ENCODE measurements at places on chromosomes 4 and X.

DNA sequence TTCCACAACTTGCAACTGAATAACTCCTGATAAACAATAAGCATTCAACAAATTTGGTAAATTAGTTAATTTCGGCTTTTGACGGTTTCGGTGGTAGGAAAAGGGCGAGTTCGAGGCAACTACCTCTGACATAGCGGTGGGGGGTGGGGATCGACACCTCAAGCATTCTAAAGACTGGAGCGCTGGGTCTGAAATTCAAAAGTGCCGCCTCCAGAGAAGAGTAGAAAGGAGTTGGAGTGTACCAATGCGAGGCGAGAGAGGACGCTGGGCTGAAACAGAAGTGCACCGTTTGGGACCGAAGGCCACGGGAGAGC, 725 bp downstream of the SMC1A start:
- peaks cover 17% of the 10 kb centered on the region for H3K4me1 ChIP-seq
- peak overlapping the region; percentile 77 for H3K4me3 ChIP-seq
- peak overlapping the region; percentile 94 for H3K27ac ChIP-seq
- DNase-seq, result no peak
- no peaks in the 10 kb centered on the region for H3K36me3 ChIP-seq
- no peaks in the 10 kb centered on the region for H3K27me3 ChIP-seq

DNA sequence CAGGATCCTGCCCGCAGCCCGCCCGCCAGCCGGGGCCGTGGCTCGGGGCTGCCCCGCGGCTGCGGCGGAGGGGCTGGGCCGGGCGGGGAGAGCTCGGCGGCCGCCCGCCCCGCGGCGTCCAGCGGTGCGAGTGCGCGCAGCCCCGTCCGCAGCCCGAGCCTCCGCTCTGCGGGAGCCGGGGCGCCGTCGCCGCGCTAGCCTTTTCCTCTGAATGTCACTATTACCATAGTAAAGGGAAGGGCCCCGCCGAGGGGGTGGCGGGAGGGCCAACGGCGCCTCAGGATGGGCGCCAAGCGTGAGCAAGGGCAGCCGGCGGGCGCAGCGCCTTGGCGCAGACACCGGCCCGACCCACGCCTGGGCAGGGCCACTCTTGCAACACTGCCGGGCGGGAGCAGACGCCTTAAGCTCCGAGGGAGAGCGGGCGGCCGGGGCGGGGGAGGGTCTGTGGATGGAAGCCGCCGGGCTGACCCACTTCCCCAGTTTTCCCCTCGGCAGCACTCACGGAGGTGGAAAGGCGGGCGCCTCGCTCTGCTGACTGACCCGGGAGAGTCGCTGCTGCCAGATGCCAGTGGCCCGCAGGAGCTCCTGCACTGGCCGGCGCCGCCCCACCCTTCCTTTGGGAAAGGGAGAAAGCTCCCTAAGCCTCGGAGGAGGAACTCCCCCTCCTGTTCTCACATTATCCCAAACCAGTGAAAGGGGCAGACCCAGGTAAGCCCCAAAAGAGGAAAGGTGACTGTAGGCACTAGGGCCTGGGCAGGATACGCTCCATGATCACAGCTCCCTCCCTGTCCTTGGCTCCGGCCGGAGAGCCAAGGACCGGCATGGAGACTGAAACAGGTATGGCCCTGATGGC, 329.4 kb downstream of the HNRNPD start:
- H3K4me3 ChIP-seq, result no peak overlapping the region
- H3K27ac ChIP-seq, result no peak overlapping the region
- H3K4me1 ChIP-seq, result peaks cover 9% of the 10 kb centered on the region
- no peak for DNase-seq

- no peaks in the 10 kb centered on the region for H3K4me1 ChIP-seq
- no peak overlapping the region for H3K4me3 ChIP-seq
- H3K36me3 ChIP-seq, result peaks cover 4% of the 10 kb centered on the region
- DNase-seq, result no peak
These were observed 94.7 kb upstream of the NAP1L5 start for GRCh38 chr4:88792268-88792781.

DNA sequence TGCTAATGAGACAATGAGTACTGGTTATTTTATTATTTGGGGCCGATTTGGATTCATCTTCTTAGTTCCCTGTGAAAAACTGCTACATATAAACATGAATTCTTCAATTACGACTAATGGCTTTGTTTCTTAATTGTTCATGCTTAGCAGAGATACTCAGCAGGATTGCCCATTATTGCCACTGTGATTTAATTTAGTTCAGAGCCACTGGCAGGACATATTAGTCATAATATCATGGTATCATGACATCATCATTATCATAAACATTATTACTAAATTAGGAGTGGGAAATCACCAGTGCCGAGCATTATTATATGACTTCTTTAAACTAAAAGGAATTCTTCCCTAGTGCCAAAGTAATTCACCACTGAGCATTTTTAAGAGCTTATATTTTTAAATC, 201.4 kb downstream of the SPOCK3 start:
- H3K4me3 ChIP-seq, result no peak overlapping the region
- H3K27me3 ChIP-seq, result no peaks in the 10 kb centered on the region
- no peaks in the 10 kb centered on the region for H3K36me3 ChIP-seq
- H3K27ac ChIP-seq, result no peak overlapping the region
- DNase-seq, result no peak

DNA sequence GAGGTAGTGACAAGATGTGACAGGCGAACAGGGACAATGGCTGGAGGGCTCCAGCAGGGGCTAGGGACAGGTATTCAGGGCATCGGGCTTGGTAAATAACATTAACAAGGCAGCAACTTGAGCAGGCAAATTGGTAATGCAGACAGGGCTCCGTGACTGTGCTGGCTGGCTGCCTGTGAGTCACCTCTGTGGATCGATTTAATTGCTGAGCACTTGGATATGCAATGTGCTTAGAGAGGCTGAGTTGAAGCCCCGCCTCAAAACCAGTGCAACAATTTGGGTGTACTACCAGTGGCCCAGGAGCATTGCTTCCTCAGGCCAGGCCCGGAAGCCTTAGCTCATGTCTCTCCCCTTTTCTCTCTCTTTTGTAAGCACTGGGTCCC, 19.5 kb downstream of the CNGA2 start:
- H3K4me3 ChIP-seq, result no peak overlapping the region
- H3K27me3 ChIP-seq, result no peaks in the 10 kb centered on the region
- no peaks in the 10 kb centered on the region for H3K36me3 ChIP-seq
- H3K4me1 ChIP-seq, result no peaks in the 10 kb centered on the region

DNA sequence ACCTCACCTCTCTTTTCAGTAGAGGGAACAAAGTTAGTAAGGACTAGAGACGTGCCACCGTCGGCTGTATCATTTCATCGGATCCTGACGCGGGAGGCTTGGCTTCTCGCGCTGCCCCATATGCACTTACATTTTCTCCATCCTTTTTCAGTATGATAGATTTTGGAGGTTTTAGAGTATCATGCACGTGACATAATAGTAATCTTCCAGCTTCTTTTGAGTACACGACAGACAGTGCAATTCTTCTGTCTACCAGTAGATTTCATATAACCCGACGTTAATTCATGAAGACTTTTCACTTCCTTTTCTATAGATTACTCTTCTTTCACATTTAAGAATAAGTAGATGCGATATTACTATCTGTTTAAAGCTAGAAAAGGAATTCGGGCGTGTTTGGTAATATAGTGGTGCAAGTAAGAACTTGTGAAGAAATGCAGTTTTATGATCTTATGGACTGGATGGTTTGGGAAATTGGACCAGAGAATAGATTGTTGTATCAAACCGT, 1.0 kb downstream of the CDS1 start:
- peaks cover 5% of the 10 kb centered on the region for H3K4me1 ChIP-seq
- no peaks in the 10 kb centered on the region for H3K36me3 ChIP-seq
- H3K27me3 ChIP-seq, result peaks cover 12% of the 10 kb centered on the region
- peak; percentile 28 for DNase-seq

DNA sequence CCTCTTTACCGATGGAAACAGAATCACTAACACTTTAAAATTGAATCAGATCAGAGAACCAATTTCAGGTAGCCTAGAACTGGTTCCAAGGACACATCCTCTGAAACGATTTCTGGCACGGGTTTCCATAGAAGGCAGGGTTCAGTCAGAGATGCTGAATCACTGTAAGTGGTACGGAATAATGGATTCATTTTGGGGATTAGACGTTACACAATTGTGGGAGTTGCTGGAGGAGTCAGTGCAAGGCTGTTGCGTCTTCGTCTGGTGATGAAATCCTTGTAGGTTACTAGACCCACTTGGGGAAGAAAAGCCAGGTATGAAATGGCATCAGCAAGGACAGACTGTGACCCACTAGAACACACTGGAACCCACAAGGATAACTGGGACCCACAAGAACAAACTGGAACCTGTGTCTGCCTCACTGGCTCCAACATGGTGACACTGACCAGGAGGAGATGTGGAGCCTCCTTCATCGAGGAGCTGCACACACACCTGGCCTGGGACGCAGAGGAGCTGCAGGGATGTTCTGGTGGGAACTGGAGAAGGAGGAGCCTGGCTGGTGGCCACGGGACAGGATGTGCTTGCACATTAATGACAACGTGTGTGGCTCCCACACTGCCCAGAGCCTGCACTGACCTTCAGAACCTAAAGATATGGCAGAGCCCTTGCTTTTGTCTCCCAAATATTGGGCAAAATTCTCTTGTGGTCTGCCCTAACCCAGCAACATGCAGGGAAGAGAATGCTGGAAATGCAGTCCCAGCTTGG, 105.1 kb downstream of the TRAPPC11 start:
- no peak overlapping the region for H3K4me3 ChIP-seq
- peaks cover 14% of the 10 kb centered on the region for H3K27me3 ChIP-seq
- H3K36me3 ChIP-seq, result no peaks in the 10 kb centered on the region
- no peak overlapping the region for H3K27ac ChIP-seq

- no peaks in the 10 kb centered on the region for H3K27me3 ChIP-seq
- no peak overlapping the region for H3K4me3 ChIP-seq
- no peak for DNase-seq
- H3K4me1 ChIP-seq, result no peaks in the 10 kb centered on the region
- H3K27ac ChIP-seq, result no peak overlapping the region
These were observed 2120.5 kb downstream of the PCDH7 start for GRCh38 chr4:32840461-32841189.

- peaks cover 49% of the 10 kb centered on the region for H3K27me3 ChIP-seq
- DNase-seq, result no peak
- H3K36me3 ChIP-seq, result no peaks in the 10 kb centered on the region
These were observed 24.1 kb downstream of the FGFRL1 start for GRCh38 chr4:1035510-1035909.

DNA sequence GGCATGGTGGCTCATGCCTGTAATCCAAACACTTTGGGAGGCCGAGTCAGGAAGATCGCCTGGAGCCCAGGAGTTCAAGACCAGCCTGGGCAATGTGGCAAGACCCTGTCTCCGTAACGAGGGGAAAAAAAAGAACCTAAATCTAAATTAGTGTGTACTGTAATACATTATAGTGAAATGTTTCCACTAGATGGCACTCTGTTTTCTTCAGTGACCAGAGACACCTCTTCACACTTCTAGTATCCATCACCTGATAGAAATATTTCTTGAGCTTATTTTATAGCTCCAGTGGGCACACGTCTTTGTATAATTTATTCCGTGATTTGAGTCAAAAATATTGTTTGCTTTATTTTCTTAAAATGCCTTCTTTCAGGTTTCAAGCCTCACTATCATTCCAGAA, 600.9 kb upstream of the DIPK2B start:
- H3K4me3 ChIP-seq, result no peak overlapping the region
- H3K36me3 ChIP-seq, result no peaks in the 10 kb centered on the region
- peak overlapping the region; percentile 62 for H3K27ac ChIP-seq
- DNase-seq, result no peak

DNA sequence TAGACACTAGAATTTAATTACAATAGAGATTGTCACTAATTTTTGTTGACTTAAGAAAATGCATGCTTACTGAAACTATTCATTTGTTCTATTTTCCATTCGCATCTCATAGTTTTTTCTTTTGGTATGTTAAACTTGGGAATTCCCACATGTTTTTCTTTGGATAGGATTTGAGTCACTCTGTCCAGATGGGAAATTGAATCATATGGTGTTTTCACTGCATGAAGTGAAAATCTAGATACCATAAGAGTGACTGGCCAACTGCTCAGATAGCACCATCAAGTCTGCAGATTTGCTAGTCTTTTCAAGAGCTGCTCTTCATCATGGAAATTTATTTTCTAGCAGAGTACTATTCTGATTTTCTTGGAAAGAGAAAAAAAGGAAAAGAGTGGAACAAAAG, 172.6 kb downstream of the FAM47B start:
- H3K27ac ChIP-seq, result no peak overlapping the region
- no peaks in the 10 kb centered on the region for H3K27me3 ChIP-seq
- H3K4me3 ChIP-seq, result no peak overlapping the region
- DNase-seq, result no peak
- H3K4me1 ChIP-seq, result no peaks in the 10 kb centered on the region

GRCh38 chrX:149371986-149372385, 133.1 kb downstream of the IDS start:
- H3K4me1 ChIP-seq, result no peaks in the 10 kb centered on the region
- H3K27ac ChIP-seq, result no peak overlapping the region
- H3K36me3 ChIP-seq, result no peaks in the 10 kb centered on the region
- no peaks in the 10 kb centered on the region for H3K27me3 ChIP-seq

DNA sequence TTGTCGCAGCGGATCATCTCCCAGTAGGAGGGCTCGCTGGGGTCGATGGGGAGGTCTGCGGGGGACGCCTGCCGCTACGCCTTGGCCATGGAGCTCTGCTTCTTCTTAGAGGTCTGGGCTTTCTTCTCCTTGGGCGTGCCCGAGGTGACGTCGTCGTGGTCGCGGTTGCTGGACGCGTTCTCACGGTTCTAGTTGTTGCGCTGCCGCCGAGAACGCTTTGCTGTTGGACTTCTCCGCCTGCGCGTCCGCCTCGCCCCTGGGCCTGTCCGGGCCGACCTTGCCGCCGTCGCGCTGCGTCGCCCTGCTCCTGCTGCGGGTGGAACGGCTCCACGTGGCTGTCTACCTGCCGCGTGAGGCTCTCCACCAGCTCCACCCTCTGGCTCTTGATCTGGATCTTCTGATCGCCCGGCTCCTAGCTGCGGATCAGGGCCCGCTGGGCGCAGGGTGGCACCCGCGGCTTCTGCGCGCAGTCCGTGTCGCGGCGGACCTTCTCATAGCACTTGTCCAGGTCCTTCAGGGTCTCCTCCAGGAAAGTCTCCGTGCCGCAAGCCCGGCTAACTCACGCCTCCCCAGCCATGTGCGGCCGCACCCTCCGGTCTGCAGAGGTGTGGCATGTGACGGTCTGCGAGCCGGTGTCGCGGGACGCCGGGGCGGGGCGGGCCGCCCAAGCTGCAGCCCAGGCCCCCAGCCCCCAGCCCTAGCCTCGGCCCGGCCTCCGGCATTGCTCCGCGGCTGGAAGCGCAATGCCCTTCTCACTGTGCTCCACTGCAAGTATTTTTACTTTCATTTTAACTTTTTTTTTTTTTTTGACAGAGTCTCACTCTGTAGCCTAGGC, 40.5 kb upstream of the OGT start:
- H3K36me3 ChIP-seq, result no peaks in the 10 kb centered on the region
- peak; percentile 37 for DNase-seq
- H3K4me1 ChIP-seq, result peaks cover 9% of the 10 kb centered on the region
- peak overlapping the region; percentile 70 for H3K4me3 ChIP-seq
- H3K27me3 ChIP-seq, result no peaks in the 10 kb centered on the region

- H3K27me3 ChIP-seq, result no peaks in the 10 kb centered on the region
- H3K27ac ChIP-seq, result no peak overlapping the region
- no peaks in the 10 kb centered on the region for H3K36me3 ChIP-seq
- no peak overlapping the region for H3K4me3 ChIP-seq
- DNase-seq, result no peak
- no peaks in the 10 kb centered on the region for H3K4me1 ChIP-seq
These were observed 14.3 kb upstream of the FAM241A start for GRCh38 chr4:112130906-112131305.

- H3K27ac ChIP-seq, result peak overlapping the region; percentile 68
- peak overlapping the region; percentile 82 for H3K4me3 ChIP-seq
- H3K4me1 ChIP-seq, result peaks cover 21% of the 10 kb centered on the region
- DNase-seq, result peak; percentile 28
- no peaks in the 10 kb centered on the region for H3K36me3 ChIP-seq
These were observed 44.4 kb upstream of the TMSB15B start for GRCh38 chrX:103918050-103918449.
